Coronary artery (tissue), 2 donors: ENCODE measurements at places on chromosomes 7 and 10.

- no peak for DNase-seq
Observed at GRCh38 chr10:88205842-88206446, 342.5 kb downstream of the PTEN start.

GRCh38 chr7:90777465-90777864 lies 181.3 kb downstream of the CDK14 start:
- DNase-seq: no peak

DNA sequence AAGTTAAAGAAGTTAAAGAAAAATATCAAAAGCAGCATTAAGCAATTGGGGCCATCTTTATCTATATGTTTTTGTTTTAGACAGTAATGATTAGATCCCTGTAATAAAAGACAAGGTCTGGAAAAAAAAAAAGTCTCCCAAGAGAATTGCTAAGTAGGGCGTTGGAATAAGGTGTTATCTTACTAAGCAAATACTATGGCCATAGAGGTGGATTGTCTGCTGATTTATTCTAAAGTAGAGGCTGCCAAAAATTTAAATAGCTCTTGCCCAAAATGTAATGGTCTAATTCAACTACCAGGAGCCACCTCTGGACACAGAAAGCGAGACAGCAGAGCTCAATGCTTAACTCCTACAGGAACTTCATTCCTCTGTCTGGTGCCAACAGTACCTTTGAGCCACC lies 71.6 kb downstream of the HERPUD2 start:
- DNase-seq: no peak

DNA sequence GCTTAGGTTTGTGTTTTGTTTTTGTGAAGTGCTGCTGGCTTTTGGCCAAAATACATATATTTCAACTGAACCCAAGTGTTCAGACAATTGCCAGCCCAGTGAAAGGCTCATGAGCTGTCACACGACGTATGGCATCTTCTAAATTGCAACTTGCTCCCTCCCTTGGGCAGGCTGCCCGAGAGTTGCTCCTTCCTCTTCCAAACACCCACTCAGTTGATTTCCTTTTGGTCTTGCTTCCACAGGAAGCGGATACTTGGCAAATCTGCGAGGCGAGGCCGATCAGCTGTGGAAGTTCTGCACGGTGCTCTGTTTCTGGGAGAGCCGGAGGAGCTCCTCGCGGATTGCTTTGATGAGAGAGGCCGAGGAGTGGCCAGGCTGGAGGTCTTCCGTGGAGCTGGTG lies 39.6 kb upstream of the ATP6V0A4 start:
- no peak for DNase-seq

- DNase-seq: no peak
Observed at GRCh38 chr7:130314305-130314704, 21.3 kb downstream of the CPA4 start.

- no peak for DNase-seq
Observed at GRCh38 chr10:16919121-16919982, 102.1 kb upstream of the RSU1 start.

DNA sequence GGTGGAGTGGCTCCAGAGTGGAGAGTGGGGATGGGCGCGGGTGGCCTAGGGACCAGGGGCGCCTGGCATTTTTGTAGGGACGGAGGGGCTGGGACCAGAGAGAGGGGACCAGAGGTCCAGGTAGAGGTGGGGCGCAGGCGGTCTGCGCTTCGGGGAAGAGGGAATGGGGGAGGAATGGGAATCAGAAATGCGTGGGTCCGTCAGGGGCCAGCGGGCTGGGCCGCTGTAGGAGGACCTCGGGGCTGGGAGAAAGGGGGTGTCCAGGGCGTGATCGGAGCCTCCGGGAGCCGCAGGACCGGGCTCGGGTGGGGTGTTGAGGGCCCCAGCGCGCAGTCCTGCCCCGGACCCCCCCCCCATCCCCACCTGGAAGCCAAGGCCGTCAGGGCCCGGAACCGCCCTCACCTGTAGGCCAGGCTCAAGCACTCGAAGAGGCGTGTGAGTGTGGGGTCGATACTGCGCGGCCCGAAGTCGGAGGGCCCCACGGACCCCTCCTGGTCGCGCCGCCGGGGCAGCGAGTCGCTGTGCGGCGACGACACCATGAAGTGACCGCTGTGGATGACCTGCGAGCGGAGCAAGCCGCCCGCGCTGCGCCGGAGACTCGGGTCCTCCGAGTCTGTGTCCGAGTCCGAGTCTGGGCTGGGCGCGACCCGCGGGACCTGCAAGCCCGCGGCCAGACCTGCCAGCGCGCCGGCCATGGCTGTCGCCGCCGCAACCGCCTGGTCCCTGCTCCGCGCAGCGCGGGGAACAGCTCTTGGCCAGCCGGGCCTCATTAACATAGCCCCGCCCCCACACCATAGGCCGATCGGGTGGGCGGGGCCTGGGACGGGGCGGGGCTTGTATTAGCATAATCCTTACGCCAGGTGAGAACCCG lies at the start of gene MLXIPL:
MLXIPL (minus strand) TSS at position 725 of the 871 bp plus-strand sequence; CDS start at position 695, 30 bp downstream.
- DNase-seq: no peak

GRCh38 chr7:147412782-147413556 lies 1177.6 kb upstream of the C7orf33 start:
- DNase-seq: no peak

DNA sequence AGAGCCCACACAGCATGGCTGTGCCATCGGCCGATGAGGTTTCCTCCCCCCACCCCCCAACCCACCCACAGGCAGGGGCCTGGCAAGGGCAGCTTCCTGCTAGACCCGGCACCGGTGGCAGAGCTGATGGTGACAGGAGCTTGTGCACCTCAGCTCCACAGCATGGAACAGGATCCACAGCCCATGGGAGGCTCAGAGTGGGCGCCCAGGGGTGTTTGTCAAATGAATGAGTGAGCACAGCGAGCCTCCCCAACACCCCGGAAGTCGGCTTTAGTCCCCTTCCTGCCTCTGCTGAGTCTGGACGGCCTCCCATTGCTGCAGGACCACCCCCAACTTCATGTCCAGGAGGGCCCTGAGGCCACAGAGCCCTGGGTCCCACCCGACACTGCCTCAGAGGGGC lies 68.9 kb downstream of the PDGFA start:
- DNase-seq: no peak
